Fibroblast of the aortic adventitia (primary cell): ENCODE measurements at places on chromosomes 3 and 15. TPM values are rescaled to one million over a fixed set of nuclear protein-coding genes. Genes with fewer than 3 reads are reported as not detected.

- DNase-seq = no peak
These were observed 85.6 kb downstream of the FRMD4B start for GRCh38 chr3:69300296-69300695.

- no peak for DNase-seq
These were observed 29.5 kb upstream of the ICE2 start for GRCh38 chr15:60508442-60508841.

DNA sequence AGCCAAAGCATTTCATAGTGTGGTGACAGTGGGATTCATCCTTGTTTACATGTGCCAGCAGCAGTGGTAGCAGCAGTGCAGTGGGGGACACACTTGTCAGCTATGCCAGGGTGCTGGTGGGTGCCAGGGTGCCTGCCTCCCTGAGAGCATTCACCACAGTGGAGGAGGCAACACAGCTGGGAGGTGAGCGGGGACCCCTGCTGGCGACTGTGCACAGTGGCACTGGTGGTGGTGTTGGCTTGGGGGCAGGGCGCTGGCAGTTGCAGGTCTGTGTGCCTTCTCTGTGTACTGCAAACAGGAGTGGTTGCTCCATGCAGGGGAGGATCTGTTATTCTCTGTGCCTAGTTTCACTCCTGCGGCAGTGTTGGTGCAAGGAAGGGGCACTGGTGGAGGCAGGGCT, 41.2 kb downstream of the CEP63 start:
- DNase-seq = no peak

DNA sequence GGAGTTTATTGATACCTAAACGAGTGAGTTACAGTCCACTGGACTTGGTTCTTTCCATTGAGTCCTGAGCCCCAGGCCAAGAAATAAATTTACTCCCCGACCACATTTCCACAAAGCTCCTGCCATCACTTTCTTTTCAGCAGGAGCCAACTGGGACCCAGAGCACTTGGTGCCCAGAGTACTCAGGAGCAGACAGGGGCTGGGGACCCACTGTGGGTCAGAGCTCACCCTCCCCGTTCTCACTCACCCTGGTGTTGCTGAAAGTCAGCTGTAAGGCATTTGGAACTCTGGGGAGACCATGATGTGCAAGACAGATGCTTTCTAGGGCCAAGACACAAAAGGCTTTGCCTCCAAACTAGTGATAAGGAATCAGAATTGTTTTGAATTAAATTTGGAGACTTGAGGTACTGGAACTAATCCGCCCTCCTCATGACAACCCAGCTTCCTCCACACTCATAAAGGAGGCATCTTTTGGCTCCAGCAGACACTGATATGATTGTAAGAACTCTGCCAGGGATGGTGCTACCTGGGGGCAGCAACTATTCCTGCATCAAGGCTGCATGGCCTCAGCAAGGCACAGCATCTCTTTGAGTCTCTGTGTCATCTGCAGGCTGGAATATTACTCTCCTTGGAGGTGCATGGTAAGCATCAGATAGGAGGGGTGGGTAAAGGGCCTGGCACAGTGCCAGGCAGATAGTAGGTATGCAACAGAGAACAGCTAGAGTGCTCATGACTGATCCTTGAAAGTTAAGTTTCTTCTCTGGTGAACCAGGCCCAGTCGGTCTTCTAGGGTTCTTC, 7.3 kb upstream of the CAMK1 start:
- DNase-seq = no peak

- no peak for DNase-seq
These were observed 41.1 kb downstream of the LARP6 start for GRCh38 chr15:70812827-70813364.

DNA sequence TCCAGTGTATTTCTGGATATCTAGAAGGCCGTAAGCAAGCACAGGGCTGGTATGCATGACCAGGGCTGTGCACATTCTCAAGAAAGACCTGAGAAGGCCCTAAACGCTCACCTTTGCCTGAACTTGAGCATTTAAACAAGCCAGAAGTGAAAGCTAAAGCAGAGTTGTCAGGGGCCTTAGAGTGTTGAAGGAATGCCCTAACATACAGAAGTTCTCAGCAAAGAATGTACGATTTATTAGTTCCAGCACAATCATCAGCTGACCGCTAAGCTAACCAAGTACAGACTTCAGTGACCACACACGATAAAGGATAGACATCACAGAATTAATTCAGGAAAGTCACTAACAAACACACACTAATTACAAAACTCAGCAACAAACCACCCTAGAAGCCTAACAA, 8.7 kb downstream of the HLTF start:
- peak; percentile 74 for DNase-seq

DNA sequence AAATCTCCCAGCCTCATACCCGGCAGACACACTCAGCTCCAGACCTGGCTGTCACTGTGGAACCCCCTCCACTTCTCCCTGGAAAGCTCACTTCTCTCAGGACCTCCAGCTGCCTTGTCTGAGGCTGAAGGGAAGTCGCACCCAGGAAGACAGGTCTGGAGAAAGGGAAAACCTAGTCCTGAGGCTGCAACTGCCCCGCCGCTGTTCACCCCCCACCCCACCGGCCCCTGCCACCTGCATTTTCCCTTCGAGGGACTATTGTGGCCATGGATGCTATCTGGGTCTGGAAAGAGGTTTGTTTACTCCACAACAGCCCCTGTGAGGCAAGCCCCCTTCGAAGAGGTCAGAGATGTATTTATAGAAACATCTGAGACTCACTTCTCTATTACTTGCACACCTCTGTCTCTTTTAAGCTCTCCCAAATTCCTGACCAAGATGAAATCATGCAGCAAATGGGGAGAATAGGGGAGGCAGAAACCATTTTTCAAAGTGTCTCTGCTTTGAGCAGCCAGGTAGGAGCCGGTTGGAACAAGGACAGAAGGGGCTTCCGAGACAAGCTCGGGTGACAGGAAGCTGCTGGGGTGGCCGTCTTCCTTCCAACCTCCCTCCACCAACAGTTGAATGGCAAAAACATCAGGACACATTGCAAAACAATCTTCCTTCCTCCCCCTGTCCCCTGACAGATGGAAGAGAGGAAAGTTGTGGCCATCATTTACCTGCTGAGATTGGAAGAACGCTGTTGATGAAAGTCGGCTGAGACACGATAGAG, 518 bp downstream of the COLQ start:
- DNase-seq = no peak

GRCh38 chr3:46662771-46663551, 30.5 kb downstream of the ALS2CL start:
- DNase-seq = peak; percentile 27

- DNase-seq = no peak
These were observed 318.2 kb upstream of the SEMA6D start for GRCh38 chr15:47399100-47399499.

Gene GOLGA6L7
- not detected in 2 replicates for total RNA-seq

Gene ITPKA
- total RNA-seq = 1.4 and 1.8 TPM in 2 replicates

Gene CLEC3B
- total RNA-seq = 10.5 and 12.4 TPM in 2 replicates

Gene PRICKLE2
- total RNA-seq = 22.0 and 45.1 TPM in 2 replicates
